NCI-H2227 treated with DMSO at 0.1 percent for 48 hours (cell line): ENCODE measurements at places on chromosomes 3 and 15.
A peak's percentile ranks its signal among the peaks of the same experiment; 100 is the strongest.

DNA sequence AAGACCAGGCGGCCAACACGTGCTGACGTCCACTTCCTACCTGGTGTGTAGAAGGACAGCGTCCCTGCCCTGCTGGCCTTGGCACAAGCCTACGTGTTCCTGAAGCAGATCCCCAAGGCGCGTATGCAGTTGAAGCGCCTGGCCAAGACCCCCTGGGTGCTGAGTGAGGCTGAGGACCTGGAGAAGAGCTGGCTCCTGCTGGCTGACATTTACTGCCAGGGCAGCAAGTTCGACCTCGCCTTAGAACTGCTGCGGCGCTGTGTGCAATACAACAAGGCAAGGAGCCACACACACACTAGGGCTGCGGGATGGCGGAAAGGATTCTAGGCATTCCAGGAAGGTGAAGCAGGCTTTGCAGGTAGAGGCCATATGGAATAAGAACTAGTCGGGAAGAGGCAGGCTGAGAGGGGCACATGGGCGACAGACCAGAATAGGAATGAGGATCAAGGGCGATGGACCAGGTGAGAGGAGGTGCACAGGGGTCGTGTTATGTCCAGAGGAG lies 15.9 kb downstream of the CSRNP1 start:
- no peak for DNase-seq

- DNase-seq, result no peak
Measured at GRCh38 chr3:85726241-85726640, 767.5 kb downstream of the CADM2 start.

DNA sequence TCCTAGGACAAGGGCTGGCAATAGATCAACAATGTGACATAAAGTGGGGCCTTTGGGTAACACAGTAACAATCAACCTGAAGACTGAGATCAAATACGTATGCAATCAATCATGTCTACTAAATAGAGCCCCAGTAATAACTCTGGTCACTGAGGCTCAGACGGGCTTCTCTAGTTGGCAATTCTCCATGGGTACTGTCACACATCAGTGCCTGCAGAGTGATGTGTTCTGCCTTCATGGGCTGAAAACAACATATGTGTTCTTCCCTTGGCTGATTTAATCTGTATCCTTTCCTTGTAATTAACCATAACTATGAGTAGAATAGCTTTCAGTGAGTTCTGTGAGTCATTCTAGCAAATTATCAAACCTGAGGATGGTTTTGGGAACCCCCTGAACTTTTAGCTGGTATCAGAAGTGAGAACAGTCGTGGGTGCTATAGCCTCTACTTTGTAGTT lies 113.6 kb downstream of the TMCO5A start:
- no peak for DNase-seq

DNA sequence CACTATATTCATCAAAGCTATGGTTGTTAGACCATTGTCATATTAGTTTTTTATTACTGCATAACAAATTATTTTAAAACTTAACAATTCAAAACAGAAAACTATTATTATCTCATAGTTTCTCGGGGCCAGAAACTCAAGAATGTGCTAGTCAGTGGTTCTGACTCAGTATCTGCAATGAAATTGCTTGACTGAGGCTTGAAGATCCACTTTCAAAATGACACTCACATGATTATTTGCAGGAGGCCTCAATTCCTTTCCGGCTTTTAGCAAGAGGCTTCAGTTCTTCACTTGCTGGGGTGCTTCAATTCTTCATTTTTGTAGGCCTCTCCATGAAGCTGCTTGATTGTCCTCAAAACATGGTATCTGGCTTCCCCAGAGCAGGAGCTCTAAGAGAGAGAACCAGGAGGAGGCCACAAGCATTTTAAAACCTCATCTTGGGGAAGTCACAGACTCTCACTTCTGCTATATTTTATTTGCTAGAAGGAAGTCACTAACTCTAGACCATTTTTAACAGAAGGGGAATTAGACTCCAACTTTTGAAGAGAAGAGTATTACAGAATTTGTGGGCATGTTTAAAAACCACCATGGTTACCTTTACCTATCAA lies 383.7 kb downstream of the MFSD1 start:
- no peak for DNase-seq

DNA sequence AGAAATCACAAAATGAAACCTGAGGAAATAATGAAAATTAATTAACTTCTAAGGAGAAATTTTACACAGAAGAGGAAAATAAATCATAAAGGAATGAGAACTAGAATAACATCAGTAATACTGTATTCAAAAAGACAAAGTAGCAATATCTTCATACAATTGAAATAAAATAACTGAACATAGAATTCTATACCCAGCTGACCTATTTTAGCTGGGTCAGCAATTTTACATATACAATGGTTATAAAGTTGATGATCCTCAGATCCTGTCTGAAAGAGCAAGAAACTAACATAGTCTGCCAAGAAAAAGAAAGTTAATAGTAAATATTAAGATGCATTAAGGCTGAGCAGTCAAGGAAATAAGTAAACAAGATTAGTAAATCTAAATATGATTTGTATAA lies 93.0 kb upstream of the P3H2 start:
- no peak for DNase-seq

DNA sequence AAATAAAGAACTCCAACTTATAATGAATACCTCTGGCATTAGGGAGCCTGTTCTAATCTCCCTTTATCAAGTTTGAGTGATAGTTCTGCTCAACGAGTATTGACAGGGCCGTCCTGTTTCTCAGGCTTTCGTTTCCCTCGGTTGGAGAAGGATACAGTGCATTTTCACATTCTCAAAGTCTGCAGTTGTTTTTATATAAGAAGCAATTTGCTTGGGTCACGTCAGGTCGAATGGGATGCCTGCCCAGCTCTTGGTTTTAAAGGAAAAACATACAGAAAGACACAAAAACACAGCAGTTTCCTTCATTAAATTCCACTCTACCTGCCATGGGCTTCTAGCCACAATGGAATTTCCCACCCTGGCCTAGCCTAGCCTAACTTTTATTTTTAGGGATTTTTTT lies 366.3 kb downstream of the TIGIT start:
- peak; percentile 18 for DNase-seq

- no peak for DNase-seq
Measured at GRCh38 chr3:69784954-69785514, 45.8 kb downstream of the MITF start.

DNA sequence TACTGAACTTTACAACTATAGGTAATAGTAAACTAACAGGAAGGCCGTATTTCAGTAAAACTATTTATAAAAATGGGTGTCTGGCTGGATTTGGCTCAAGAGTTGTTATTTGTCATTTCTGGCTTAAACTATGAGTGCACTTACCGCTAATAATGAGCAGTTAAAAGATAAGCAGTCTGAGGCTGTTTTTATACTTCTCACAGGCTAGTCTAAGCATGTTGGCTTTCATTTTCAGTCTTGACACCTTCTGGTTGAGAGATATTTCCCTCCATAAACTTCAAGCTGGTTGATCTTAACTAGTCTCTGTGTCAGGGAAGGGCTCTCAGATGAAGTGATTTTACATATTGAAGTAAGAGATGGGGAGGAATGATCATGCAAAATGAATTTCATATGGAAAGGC lies 96.1 kb downstream of the RSRC1 start:
- no peak for DNase-seq

- no peak for DNase-seq
Measured at GRCh38 chr15:63380808-63381282, 801 bp downstream of the CA12 start.

DNA sequence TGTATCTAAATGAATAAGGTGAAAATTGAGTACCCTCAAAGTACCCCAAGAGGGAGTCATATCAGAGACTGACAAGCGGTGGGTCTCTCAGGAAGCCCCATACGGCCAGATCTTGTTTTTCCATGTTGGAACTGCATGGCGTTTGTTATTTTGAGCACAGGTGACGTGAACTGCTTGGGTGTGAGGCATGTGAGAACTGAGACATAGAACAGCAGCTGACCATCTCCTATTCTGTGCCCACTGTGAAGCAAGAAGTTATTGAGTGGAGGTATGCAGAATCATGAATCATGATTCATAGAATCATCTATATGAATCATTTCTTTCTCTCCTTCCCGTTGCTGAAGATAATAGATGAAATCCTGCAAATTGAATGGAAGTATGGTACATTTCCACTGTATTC lies 4.6 kb downstream of the VPS8 start:
- no peak for DNase-seq

GRCh38 chr3:148020861-148021260 lies 611.7 kb downstream of the ZIC1 start:
- no peak for DNase-seq

GRCh38 chr3:1275495-1275894 lies 182.7 kb downstream of the CNTN6 start:
- DNase-seq, result no peak

DNA sequence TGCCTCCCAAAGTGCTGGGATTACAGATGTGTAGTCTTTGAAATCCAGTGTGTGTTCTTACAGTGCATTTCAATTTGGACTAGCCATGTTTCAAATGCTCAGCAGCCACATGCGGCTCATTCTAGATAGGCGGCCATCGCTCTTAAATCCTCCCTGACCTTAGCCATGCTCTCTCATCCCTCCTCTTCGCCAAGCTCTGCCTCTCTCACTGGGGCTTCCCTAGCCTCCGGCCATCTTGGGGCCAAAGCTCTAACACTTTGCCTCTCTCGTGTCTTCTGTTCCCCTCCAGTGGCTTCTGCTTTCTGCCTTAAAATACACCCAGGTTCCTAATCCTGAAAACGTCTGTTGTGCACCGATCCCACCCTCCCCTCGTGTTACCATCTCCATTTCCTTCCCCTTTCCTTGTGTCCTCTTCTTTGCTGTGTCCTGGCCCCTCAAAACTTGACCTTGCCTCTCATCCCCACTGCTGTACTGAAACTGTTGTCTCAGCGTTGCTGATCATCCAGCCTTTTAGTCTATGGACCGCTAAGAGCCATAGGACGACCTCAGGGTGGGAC lies 1.4 kb upstream of the GHRL start:
- DNase-seq, result no peak

- no peak for DNase-seq
Measured at GRCh38 chr3:58719684-58720083, 53.1 kb upstream of the FAM3D start.

DNA sequence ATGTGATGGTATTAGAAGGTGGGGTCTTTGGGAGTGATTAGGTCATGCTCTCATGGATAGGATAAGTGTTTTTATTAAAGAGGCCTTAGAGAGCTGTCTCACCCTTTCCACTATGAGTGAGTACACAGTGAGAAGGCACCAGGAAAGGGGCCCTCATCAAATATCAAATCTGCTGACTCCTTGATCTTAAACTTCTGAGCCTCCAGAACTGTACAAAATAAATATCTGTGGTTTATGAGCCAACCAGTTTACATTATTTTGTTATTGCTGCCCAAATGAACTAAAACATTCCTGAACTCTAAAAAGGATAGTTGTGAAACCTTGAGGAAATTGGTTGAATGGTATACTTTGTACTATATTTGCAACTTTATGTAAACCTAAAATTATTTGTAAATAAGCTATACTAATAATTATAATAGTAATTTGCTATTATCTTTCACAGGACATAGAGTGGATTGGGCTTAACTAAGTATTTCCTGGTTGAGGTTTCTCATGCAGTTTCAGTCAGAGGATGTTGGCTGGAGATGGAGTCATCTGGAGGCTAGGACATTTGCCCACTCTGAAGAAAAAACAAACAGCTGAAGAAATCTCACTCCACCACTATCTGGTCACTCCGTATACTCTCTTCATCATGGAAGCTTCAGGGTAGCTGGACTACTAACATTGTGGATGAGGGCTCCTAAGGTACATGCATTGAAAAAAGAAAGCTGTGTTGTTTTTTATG lies 1068.6 kb upstream of the CADM2 start:
- no peak for DNase-seq

DNA sequence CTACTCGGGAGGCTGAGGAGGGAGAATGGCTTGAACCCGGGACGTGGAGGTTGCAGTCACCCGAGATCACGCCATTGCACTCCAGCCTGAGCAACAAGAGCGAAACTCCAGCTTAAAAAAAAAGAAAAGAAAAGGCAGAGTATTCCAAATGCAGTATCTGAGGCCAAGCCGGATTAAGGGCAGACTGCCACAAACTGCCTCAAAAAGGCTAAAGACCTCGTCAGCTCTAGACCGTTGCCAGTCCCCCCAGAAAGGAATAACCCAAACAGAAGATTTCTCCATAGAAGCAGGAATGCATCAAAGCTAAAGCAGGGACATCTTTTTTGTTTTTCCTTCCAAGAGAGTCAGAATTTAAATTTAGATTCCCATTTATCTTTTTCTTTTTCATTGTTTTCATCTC lies 72.9 kb downstream of the TM4SF4 start:
- DNase-seq, result no peak
